ENCODE measurements at places on chromosomes 16 and 17.

DNA sequence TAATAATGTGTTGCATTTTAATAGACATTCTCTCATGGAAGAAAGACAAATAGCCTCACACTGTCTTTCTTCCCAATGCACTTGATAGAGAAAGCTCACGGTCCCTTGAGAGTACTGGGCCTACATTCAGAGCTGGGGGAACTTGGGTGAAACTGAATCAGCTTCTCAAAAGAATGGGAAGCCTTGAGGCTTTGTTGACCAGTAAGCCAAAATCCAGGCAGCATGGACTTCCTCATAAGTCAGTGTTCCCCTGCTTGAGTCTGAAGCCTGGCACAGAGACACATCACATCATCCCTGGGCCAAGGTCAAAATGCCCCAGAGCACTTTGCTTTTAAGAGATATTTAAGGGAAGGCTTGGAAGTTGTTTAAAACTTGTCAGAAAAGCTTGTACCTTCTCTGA is 302.2 kb upstream of the SALL1 start:
- no peaks in the 10 kb centered on the region for H3K27me3 ChIP-seq
- H3K36me3 ChIP-seq: no peaks in the 10 kb centered on the region
- no peak for DNase-seq
- H3K4me1 ChIP-seq: no peaks in the 10 kb centered on the region
- no peak overlapping the region for H3K27ac ChIP-seq

DNA sequence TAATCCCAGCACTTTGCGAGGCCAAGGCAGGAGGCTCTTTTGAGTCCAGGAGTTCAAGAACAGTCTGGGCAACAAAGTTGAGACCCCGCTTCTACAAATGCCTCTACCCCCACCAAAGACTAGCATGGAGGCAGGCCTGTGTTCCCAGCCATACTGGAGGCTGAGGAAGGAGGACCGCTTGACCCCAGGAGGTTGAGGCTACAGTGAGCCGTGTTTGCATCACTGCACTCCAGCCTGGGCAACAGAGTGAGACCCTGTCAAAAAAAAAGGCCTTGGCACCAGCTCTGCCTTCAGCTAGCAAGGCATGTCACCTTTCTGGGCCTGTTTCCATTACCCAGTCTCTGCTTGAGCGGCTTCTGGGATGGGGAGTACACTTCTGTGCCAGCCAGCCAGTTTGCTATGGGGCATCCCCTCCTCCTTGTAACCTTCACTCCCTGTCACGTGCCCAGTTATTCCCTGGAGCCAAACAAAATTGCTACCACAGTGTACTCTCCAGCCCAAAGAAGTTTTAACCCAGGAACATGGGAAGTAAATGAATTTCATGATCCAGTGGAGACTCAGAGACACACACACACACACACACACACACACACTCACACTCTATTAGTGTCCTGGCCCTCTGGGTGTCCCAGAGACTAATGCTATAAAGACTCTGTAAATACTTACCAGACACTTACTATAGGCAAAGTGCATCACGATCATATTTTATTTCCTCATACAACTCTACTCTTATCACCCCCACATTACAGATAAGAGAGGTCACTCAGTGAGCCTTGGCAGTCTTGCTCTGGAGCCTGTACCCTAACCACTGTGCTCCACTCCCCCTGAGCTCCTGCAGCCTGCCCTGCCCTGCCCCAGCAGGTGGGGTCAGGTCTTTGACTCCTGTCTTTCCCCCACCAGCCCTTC is 2.5 kb downstream of the CISD3 start:
- no peak overlapping the region for H3K4me3 ChIP-seq
- H3K4me1 ChIP-seq: peaks cover 15% of the 10 kb centered on the region
- H3K27me3 ChIP-seq: no peaks in the 10 kb centered on the region
- peaks cover 39% of the 10 kb centered on the region for H3K36me3 ChIP-seq
- DNase-seq: no peak
- no peak overlapping the region for H3K27ac ChIP-seq

DNA sequence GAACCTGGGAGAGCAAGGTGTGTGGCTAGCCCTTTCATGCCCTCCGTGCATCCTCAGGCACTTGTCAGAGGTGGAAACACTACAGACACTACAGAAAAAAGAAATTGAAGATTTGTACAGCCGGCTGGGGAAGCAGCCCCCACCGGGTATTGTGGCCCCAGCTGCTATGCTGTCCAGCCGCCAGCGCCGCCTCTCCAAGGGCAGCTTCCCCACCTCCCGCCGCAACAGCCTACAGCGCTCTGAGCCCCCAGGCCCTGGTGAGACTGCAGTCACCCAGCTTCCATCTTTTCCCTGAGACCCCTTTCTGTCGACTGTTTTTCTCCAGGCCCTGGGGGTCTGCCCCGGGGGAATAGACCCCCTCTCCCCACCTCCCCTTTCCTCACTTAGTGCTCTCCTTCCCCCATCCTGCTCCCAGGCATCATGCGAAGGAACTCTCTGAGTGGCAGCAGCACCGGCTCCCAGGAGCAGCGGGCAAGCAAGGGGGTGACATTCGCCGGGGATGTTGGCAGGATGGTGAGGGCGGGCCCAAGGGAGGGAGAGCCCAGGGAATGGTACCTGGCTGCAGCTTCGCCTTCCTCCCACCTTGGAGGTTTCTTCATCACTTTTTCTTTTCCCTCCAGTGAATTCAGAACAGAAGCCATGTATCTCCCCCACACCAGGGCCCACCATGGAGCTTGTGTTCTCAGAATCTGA is 2.3 kb downstream of the COA3 start:
- H3K4me3 ChIP-seq: no peak overlapping the region
- peaks cover 4% of the 10 kb centered on the region for H3K36me3 ChIP-seq
- DNase-seq: no peak
- H3K27me3 ChIP-seq: no peaks in the 10 kb centered on the region
- H3K4me1 ChIP-seq: peaks cover 7% of the 10 kb centered on the region
- no peak overlapping the region for H3K27ac ChIP-seq

DNA sequence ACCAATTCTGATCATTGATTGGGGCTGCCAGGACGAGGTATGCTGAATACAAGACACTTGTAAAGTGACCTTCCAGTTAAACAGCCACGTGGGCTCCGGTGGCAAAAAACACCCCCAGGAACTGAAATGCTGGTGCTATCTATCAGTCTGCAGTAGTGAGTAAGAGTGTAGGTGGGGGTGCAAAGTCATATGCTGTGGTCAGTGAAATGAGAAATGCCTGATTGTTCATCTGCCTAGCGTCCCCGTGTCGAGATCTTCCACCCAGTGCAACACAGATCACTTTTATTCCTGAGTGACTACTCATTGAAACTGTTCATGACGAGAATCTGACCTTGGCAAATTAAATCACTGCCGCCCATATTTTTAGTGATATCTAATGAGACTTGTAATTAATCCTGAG is 806.5 kb upstream of the GOT2 start:
- no peaks in the 10 kb centered on the region for H3K27me3 ChIP-seq
- DNase-seq: peak; percentile 52
- no peaks in the 10 kb centered on the region for H3K36me3 ChIP-seq

- H3K27me3 ChIP-seq: no peaks in the 10 kb centered on the region
- peak overlapping the region; percentile 98 for H3K27ac ChIP-seq
- peak overlapping the region; percentile 84 for H3K4me3 ChIP-seq
Observed at GRCh38 chr16:68263559-68264127, 683 bp upstream of the SLC7A6 start.

DNA sequence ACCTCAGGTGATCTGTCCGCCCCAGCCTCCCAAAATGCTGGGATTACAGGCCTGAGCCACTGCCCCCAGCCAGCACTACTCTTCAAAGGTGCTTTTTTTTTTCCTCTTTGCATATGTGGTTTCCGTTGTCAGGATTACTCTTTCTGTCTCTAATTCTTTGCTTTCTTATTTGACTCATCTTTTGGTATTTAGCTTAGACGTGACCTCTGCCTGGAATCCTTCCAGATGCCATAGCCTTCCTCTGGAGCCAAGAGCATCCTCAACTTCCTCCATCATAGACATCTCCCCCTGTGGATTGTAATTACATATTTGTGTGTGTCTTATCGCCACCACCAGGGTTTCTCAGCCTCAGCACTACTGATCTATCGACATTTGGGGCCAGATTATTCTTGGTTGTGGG is 84.4 kb upstream of the XYLT1 start:
- H3K4me1 ChIP-seq: peaks cover 3% of the 10 kb centered on the region
- H3K36me3 ChIP-seq: no peaks in the 10 kb centered on the region
- H3K27me3 ChIP-seq: no peaks in the 10 kb centered on the region
- H3K27ac ChIP-seq: no peak overlapping the region
- peak; percentile 83 for DNase-seq

DNA sequence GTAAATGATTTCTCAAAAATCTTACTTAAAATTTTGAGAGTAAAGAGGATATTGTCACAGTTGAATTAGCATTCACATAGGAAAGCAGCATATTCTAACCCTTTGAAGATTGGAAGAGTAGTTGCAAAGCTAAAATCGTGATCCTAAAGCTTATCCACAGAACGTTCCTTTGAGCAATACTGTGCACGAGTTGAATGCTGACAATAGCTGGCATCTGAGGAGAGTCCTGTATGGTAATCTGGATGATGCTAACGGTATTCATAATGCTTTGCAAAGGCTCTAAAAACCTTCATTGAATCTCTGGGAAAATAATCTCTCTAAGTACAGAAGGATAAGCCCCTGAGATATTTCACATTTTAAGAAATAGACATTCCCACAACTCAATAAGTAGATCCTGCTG is 354.6 kb downstream of the CDH8 start:
- no peak for DNase-seq
- no peaks in the 10 kb centered on the region for H3K27me3 ChIP-seq
- H3K27ac ChIP-seq: no peak overlapping the region

DNA sequence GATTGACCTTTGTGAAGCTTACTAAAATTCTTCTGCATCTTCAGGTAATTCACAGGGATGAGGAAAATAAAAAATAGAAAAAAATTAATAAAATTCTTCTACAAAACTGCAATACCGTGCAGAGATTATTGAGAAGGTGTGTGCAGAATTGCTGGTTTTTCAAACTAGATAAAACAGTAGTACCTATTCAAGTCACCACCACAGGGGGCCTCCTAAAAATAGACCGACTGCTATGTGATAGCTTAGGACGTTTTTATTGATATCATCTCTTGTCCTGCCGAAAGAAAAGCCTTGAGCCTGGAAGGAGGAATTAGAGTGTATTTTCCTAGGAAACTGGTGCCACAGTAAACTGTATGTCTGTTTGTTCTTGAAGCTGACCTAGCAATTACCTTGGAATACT is 325.9 kb downstream of the ZFHX3 start:
- no peak overlapping the region for H3K27ac ChIP-seq
- no peaks in the 10 kb centered on the region for H3K4me1 ChIP-seq
- H3K4me3 ChIP-seq: no peak overlapping the region
- no peak for DNase-seq
- no peaks in the 10 kb centered on the region for H3K36me3 ChIP-seq
- no peaks in the 10 kb centered on the region for H3K27me3 ChIP-seq

DNA sequence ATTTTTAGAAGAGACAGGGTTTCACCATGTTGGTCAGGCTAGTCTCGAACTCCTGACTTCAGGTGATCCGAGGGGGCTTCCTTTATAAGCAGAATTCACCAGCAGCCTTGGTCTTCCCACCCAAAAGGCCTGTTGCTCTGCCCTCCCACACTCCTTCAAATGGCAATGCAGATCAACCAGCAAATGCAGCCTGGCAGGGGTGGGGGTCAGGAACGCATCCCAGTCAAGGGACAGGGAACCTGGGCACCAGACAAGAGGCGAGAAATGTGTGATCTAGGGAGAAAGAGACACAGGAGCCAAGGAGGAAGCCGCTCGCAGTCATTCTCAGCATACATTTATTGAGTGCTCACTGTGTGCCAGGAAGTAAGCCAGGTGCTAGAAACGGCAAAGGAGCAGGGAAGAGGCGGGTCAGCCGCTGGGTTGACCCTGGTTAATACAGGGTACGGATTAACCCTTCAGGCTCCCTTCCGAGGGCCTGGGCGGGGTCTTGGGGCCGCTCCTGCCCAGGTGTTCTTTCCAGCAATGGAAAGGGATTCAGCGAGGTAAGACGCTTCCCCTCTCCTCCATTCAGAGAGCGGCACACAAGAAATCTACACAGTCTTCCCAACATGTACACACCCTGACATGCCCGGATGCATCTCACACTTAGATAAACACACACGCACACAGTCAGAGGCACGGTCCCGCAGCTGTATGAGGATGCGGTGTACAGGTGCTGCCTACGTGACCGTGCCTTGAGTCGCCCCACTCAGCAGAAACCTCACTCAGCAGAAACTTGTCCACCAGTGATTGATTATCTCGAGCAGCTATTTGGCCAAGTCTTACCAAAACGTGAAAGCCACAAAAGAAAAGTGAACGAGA is 6.6 kb upstream of the PITPNA start:
- H3K36me3 ChIP-seq: no peaks in the 10 kb centered on the region
- no peak overlapping the region for H3K4me3 ChIP-seq
- H3K27ac ChIP-seq: no peak overlapping the region
- H3K4me1 ChIP-seq: peaks cover 3% of the 10 kb centered on the region
- H3K27me3 ChIP-seq: no peaks in the 10 kb centered on the region
- no peak for DNase-seq

Data from IMR-90 (cell line).